Left renal pelvis (tissue), 4 donors: ENCODE measurements at places on chromosomes 2 and 18. TPM values are rescaled to one million over a fixed set of nuclear protein-coding genes. Genes with fewer than 3 reads are reported as not detected.

DPP4 gene
- 39.5 TPM for polyA plus RNA-seq

PTRHD1 gene
- 35.1 TPM for polyA plus RNA-seq

ZNF519 gene
- polyA plus RNA-seq = 14.2 TPM

GPR45 gene
- 0.19 TPM for polyA plus RNA-seq

DUSP19 gene
- 6.8 TPM for polyA plus RNA-seq

CCDC74B gene
- 12.1 TPM for polyA plus RNA-seq

ECEL1 gene
- polyA plus RNA-seq = 18.8 TPM

RAB17 gene
- 21.3 TPM for polyA plus RNA-seq

ABCB11 gene
- polyA plus RNA-seq = not detected

NEURL3 gene
- polyA plus RNA-seq = 4.7 TPM

PRKAG3 gene
- polyA plus RNA-seq = not detected

ESPNL gene
- 2.9 TPM for polyA plus RNA-seq

SP3 gene
- polyA plus RNA-seq = 115 TPM

AP1S3 gene
- 17.8 TPM for polyA plus RNA-seq

KCNE4 gene
- polyA plus RNA-seq = 15.2 TPM

ITGB6 gene
- 16.1 TPM for polyA plus RNA-seq

LOXHD1 gene
- 0.56 TPM for polyA plus RNA-seq

CD8B gene
- 0.61 TPM for polyA plus RNA-seq

GALNT13 gene
- polyA plus RNA-seq = 2.2 TPM

IL1RN gene
- polyA plus RNA-seq = 5.2 TPM

ABCG5 gene
- 0.76 TPM for polyA plus RNA-seq

PUM2 gene
- 115 TPM for polyA plus RNA-seq

CPLX4 gene
- 0.08 TPM for polyA plus RNA-seq

CNTNAP5 gene
- polyA plus RNA-seq = 0.75 TPM

NGEF gene
- 2.3 TPM for polyA plus RNA-seq

MATN3 gene
- 3.1 TPM for polyA plus RNA-seq

SCG2 gene
- polyA plus RNA-seq = 0.47 TPM

MPHOSPH10 gene
- 42.6 TPM for polyA plus RNA-seq
